T follicular helper cell (primary cell): ENCODE measurements at places on chromosomes 3 and 15.

DNA sequence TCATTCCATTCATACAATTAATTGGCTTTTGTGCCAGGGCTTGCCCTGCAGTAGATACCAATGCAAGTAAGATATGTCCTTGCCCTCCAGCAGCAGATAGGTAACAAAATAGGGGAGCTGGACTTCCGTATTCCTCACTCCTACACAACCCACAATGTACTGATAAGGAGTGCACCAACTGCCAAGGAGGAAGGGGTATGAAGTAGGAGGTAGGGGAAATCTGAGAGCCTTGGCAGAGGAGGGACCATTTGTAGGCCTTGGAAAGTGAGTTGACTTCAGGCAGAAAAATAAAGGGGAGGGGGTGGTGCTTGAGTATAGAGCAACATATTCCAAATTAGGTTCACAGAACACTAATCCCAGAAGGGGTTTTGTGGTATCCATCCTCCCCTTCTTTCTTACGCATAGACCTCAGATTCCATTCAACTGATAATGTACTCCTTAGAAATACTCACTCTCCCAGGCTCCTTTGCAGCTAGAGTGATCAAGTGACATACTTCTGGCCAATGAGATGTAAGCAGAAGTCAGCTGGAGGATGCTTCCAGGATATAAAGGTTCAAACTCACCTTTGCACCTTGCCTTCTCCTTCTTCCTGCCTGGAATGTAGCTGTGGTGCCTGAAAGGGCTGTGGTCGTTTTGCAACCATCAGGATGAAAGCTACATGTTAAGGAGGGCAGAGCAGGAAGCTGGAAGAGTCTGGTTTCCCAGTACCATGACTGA lies 127.1 kb upstream of the SMAD3 start:
- DNase-seq = no peak

GRCh38 chr3:43388915-43389314 lies 102.6 kb downstream of the SNRK start:
- DNase-seq = no peak

- no peak for DNase-seq
Observed at GRCh38 chr15:100863075-100863795, 16.4 kb upstream of the ALDH1A3 start.

- DNase-seq = no peak
Observed at GRCh38 chr3:105473521-105474223, 107.0 kb downstream of the ALCAM start.

DNA sequence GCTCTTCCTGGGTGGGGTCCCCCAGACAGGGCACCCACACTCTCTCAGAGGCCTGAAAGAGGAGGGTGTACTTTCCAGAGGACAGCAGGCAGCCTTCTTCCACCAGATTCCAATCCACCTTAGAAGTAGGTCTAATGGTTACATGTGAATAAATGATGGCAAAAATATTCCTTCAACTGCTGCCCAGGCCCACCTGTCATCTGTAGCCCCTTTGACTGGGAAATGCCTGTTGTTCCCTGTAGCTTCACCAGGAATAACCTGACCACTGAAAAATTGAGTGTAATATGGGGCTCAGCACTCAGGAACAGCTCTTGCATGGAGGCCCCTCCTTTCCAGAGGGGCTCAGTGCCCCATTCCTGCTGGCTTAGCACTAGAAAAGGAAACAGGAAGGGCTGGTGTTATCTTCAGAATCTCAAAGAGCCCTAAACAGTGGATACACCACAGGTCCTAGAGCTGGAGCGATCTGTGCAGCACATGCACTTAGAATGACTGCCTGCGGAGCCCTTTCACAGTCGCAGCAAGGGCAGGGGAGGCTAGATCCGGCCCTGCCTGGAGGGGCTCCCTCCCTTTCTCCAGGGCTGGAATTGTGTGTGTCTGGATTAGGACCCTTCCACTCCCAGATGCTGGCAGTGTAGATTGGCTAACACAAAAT lies 32.1 kb downstream of the SLC22A14 start:
- DNase-seq = no peak

- DNase-seq = no peak
Observed at GRCh38 chr15:92155934-92156333, 237.7 kb upstream of the ST8SIA2 start.

GRCh38 chr3:19866751-19867347 lies 67.2 kb downstream of the EFHB start:
- DNase-seq = no peak

DNA sequence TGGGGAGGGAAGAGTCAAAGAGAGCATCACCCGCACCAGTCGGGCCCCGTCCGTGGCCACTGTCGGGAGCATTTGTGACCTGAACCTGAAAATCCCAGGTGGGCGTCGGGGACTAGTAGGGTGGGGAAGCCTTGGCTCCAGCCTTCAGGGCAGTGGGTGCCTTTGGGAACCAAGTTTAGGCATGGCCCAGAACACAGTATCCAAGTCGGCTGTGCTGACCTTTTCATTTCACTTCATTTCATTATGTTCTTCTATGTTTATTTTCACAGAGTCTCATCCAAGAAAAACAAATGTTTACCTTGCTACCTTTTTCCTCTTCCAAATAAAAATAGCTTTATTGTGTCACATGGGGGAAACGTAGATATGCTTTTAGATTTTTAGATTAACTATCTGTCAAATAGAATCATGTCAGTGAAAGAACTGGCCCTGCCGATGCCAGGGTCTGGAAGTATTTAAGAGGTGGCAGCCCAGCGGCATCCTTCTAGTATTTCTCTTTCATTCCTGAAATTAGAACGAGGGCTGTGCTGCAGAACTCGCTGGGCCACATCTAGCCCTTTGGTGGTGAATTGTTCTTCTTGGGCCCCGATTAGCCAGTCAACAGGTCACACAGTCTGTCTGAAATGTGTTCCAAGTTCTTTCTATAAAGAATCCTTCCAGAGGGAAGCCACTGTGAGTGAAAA lies 60.5 kb downstream of the DNASE1L3 start:
- DNase-seq = no peak

GRCh38 chr3:105388176-105388575 lies 21.5 kb downstream of the ALCAM start:
- DNase-seq = no peak

DNA sequence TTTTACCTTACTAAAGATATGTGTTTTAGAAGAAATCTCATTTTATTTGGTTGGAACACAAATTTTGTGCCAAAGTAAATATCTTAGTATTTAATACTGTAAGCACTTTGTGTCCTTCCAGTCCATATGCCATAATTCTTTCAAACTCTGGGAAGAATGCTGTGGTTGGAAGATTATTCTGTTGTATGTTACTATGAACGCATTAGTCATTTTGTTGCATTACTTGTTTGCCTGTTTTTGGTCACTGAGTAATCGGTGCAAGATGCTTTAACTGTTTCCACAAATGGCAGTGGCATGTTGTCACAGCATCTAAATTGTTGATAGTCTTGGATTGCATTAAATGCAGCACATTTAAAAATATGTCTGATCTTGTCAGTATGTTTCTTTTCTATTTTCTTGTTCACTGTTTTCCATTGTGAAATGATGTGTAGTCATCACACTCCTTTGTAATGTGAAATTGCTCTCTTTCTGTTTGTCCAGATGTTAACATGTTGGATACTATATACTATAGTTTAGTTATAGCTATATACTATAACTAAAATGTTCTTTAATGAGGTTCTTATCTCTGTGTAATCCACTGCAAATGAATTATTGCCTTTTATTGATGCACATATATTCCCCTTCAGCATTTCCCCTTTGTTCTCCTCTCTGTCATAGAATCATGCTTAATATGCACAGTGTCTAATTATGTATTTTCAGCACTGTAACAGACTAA lies 89.9 kb upstream of the FLNB start:
- no peak for DNase-seq

GRCh38 chr3:4943549-4943948 lies 35.7 kb upstream of the BHLHE40 start:
- no peak for DNase-seq

DNA sequence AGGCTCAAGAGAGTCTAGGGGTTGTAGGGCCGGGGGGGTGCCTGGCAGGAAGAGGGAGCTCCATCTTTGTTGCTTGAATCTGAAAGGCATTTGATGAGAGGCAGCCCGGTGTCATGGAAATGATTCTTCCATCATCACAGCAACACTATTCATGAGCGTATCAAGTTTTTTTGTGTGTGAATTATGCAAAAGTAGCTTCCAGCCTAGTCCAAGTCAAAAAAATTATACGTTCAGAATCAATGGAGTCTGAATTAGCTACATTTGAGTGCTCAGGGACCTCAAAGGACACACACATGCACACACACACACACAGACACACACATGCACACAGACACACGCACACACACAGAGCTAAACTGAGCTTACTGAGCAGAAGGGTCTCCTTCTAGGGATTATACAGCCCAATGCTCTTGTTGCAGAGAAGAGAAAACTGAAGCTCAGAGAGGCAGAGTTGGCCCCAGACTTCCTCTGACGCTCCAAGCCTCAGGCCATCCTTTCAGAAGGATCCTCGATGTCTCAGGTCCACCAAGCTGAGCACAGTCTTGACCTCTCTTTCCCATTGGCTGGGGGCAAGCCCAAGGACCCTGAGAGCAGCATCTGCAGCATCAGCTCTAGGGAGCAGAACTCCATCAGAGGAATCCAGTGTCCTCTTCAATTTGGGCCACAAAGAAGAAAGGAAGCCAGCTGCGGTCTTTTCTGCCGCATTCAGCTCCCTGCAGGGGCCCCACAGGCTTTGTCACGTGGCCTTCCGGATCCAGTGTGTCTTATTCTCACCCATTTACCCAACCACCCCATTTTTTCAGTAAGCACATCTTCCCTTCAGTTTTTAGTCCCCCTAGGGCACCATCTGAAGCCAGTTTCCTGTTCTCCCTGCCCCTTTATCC lies 228.0 kb downstream of the UACA start:
- peak; percentile 56 for DNase-seq

GRCh38 chr3:134768837-134769236 lies 26.2 kb upstream of the EPHB1 start:
- no peak for DNase-seq

- DNase-seq = no peak
Observed at GRCh38 chr15:85351965-85352364, 28.4 kb upstream of the AKAP13 start.

DNA sequence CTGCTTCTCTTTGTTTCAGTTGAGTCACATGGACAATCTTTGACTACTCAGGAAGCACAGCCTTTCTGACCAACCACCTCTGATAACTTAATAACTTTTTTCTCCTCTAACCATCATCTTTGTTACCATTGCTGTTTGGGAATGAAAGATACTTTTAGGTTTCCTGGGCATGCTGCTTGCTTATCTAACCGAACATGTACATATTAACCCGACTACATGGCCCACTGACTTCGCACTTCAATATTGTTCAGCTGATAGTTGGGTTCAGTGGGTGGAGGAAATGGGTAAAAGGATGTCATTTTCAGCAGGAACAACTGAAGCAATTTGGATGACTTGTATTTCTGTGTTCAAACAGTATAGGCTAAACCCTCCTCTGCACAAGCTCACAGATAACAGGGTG lies 214.3 kb downstream of the SQOR start:
- no peak for DNase-seq

DNA sequence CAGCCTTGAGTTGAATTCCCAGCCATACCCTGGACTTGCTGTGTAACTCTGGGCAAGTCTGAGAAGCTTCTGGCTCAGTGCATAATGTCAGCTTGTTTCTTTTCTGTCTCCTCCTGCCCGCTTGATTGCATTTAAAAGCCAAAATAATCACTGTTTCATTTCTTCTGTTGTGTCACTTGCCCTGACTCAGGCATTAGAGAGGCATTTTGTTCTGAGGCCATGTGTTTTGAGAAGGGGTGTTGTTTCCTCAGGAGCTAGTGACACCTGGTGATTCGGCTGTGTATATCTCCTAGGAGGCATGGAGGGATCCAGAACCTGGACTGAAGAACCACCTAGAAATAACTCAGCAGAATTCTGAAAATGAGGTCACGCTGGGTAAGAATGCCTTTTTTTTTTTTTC lies 16.0 kb downstream of the WDR73 start:
- DNase-seq = no peak

GRCh38 chr3:58173669-58174398 lies 36.9 kb downstream of the DNASE1L3 start:
- peak; percentile 11 for DNase-seq

DNA sequence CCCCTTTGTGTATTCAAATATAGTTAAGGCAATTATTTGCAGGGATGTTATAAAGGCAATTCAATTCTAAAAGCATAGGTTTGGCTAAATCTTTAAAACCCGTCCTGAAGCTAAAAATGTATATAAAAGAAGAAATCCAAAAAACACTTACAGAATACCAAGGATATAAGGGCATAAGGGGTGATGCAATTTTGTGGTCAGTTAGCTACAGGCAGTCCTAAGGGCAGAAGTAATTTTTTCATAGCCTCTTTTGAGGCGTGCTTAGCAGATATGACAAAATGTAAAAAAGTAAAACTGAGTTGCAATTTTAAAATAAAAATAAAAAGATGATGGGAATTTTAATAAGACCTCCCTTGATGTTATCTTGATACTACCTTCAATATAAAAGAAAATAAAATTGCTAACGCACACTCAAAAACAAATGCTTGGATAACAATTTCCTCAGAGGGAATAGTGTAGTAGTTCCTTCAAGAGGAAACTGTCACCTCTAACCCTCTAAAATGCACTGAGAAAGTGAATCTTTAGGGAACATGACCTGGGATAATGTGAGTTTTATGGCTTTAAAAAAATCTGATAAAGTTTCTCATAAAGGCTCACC lies 104.2 kb downstream of the MYH15 start:
- no peak for DNase-seq

- DNase-seq = no peak
Observed at GRCh38 chr3:19399836-19400235, 251.5 kb downstream of the KCNH8 start.

GRCh38 chr3:102159810-102160451 lies 274.9 kb upstream of the ZPLD1 start:
- no peak for DNase-seq

DNA sequence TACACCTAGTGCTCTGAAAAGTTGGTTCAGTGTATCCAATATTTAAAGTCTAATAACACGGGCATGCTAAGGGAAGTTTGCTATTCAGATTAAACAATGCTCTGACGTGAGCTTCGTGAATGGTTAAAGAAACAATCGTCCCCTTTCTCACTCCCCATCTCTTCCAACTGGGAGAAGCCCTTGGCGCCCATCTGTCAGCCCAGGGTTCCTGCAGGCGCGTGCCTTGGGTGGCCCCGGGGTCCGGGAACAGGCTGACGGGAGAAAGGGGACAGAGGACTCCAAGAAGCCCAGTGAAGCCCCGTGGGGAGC lies 413 bp downstream of the SEC22C start:
- no peak for DNase-seq

- no peak for DNase-seq
Observed at GRCh38 chr3:54192026-54192425, 69.7 kb downstream of the CACNA2D3 start.

DNA sequence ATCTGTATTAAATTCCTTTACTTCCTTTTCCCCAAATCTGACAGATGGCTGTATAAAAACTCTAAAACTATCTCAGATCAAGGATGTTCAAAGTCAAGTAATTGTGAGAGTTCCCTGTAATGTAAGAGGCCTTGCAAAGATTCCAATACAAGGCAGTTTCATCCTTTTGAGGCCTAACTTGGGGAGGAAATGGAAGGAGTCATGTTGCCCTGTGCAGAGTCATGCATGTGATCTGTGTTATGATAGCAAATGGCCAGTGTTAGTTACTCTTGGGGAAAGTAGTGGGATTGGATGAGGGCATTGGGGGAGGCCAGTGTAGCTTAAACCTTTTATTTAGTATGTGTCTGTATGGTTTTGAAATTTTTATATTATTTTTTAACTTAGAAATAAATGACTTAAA lies 23.7 kb upstream of the FBXL22 start:
- DNase-seq = no peak
